Activated naive CD8-positive, alpha-beta T cell treated with anti-CD3 and anti-CD28 coated beads, Interleukin-2, amount 10 ng/mL, durations not matched to agents 7 days and 5 days (primary cell): ENCODE measurements at places on chromosomes 1 and 21. TPM values are rescaled to one million over a fixed set of nuclear protein-coding genes. Genes with fewer than 3 reads are reported as not detected.
A peak's percentile ranks its signal among the peaks of the same experiment; 100 is the strongest.

The NENF gene
- 31.1 TPM for total RNA-seq

- H3K27me3 ChIP-seq = peaks cover 4% of the 10 kb centered on the region
- DNase-seq = no peak
- H3K4me3 ChIP-seq = no peak overlapping the region
These were observed 142.1 kb upstream of the ARHGEF16 start for GRCh38 chr1:3312310-3312897.

The PPP1R12B gene
- total RNA-seq = 27.7 TPM

DNA sequence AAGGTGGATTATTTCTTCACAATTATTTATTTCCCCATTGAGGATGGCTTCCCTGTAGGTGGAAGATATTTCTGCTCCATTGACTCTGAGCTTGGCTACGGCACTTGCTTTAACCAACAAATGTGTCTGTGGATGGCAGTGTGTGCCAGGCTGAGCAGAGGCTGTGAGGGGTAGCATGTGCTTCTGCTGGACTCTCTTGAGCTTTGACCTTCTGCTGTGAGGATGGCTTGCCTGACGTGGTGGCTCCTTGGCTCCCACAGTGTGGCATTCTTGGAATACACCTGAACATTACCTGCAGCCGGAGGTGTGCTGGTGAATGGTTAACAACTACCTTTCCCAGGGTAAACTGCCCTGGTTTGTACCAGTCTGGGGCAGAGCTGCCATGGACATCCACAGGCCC is 46.8 kb downstream of the WDR3 start:
- no peaks in the 10 kb centered on the region for H3K4me1 ChIP-seq
- H3K36me3 ChIP-seq = no peaks in the 10 kb centered on the region
- no peak overlapping the region for H3K27ac ChIP-seq
- H3K27me3 ChIP-seq = peaks cover 6% of the 10 kb centered on the region
- no peak overlapping the region for H3K4me3 ChIP-seq
- DNase-seq = no peak

DNA sequence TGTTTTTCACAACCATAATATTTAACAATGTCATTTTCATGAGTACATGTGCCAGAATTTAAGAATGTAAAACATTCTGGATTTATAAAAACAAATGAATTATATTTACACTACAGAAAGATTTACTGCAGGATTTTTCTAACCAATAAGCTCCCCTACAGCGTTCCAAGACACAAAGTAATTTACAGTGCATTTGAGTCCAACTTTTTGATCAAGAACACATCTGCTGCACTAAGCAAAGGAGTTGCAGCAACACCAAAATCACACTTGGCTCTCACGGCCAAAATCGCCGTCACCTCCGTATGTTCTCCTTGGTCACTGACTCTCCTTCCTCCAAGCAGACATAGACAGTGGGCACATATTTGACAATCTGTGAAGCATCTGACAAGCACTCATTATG is 7.7 kb downstream of the VPS26C start:
- H3K36me3 ChIP-seq = peaks cover 31% of the 10 kb centered on the region
- H3K27me3 ChIP-seq = no peaks in the 10 kb centered on the region
- H3K4me3 ChIP-seq = peak overlapping the region; percentile 28
- peaks cover 59% of the 10 kb centered on the region for H3K4me1 ChIP-seq
- peak overlapping the region; percentile 71 for H3K27ac ChIP-seq

- peak overlapping the region; percentile 91 for H3K4me3 ChIP-seq
- peak overlapping the region; percentile 65 for H3K27ac ChIP-seq
- no peak for DNase-seq
These were observed 500 bp upstream of the PEA15 start for GRCh38 chr1:160204526-160205241.

DNA sequence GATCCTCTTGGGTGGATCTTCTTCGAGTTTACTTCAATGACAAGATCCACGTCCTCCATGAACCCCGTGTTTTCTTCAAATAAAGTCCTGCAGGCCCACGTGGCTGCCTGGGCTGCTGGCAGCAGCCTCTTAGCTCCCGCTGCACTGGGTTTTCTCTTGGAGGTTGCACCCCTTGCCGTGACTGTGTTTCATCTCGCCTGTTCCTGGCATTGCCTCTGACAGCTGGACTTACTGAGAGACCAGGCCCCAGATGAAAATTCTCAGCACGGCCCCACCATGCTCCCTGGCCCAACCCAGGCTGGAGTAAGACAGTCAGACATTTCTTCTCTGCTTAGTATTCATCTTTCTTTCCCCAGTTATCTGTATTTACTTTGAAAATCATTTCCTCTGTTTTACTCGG is 274.8 kb upstream of the RUNX1 start:
- H3K4me3 ChIP-seq = no peak overlapping the region
- H3K36me3 ChIP-seq = no peaks in the 10 kb centered on the region

The CDA gene
- total RNA-seq = not detected
